ENCODE measurements at places on chromosomes 4 and X.

DNA sequence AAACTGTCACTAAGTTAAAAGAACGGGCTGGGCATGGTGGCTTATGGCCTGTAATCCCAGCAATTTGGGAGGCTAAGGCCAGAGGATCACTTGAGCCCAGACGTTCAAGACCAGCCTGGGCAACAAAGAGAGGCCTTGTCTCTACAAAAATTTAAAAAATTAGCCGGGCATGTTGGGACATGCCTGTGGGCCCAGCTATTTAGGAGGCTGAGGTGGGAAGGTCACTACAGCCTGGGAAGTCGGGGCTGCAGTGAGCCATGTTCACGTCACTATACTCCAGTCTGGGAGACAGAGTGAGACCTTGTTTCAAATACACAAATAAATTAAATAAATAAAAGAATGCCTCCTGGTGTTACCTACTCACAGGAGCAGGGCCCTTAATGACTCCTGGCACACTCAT is 69.5 kb downstream of the APBB2 start:
- DNase-seq = no peak

- no peak for DNase-seq
Observed at GRCh38 chr4:127251423-127251822, 381.3 kb upstream of the INTU start.

DNA sequence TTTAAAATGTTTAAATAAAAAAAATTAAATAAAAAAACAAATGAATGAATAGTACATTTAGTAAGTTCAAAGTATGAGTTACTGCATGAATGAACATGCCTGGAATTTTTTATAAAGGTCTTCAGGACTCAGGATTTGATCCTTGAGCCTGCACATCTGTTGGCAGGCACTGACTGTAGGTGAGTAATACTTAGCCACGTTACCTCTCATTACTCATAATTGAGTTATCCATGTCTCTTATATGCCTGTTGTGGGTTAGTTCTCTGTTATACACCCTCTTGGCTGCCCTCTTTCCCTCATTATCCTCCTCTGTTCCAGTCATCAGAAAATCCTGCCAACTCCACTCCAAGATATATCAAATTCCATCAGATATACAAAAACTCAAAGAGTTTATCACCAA is 276.0 kb downstream of the FBXW7 start:
- DNase-seq = no peak

DNA sequence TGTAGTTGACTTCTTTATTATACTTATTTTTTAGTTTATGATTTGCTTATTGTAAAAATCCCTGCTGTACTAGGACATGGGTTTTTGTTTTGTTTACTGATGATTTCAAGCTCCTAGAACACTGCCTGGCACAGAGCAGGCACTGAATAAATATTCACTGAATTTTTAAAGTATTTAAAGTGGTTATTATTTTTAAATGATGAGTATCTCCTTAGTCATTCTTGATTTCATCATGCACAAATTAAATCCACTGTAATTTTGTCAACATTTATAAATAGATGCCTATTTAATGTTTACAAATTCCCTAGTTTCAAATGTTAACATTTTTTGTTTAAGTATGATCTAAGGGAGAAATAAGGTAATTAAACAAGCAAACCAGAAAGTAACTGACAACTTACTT is 367.9 kb upstream of the SLIT2 start:
- no peak for DNase-seq

GRCh38 chr4:187183346-187183745 is 459.7 kb upstream of the FAT1 start:
- DNase-seq = no peak

- no peak for DNase-seq
Observed at GRCh38 chr4:118810991-118811764, 24.7 kb downstream of the SEC24D start.

DNA sequence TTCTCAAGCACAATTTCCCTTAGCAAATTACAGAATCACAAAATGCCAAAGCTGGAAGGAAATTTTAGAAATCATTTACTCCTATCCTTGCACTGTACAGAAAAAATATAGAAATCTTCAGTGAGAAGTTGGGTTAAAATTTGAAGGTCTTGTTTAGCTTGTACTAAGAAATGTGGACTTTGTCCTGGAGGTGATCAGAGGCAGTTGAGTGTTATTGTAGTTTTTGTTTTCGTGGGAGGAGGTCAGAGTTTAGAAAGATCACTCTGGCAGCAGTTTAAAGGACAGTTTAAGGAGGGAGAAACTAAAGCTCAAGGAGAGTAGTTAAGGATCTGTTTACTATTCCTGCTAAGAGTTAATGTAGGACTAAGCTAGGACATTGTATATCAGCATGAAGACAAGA is 54.4 kb upstream of the CXorf51B start:
- no peak for DNase-seq

- no peak for DNase-seq
Observed at GRCh38 chr4:132332932-132333723, 816.0 kb upstream of the PCDH10 start.

- no peak for DNase-seq
Observed at GRCh38 chr4:163495900-163496299, 1.4 kb downstream of the TMA16 start.

GRCh38 chrX:14243823-14244222 is 214.1 kb upstream of the GEMIN8 start:
- no peak for DNase-seq

GRCh38 chr4:107806196-107806595 is 18.5 kb upstream of the SGMS2 start:
- no peak for DNase-seq

- no peak for DNase-seq
Observed at GRCh38 chr4:24924309-24924781, 11.5 kb upstream of the CCDC149 start.

- no peak for DNase-seq
Observed at GRCh38 chr4:41429280-41429669, 108.7 kb upstream of the LIMCH1 start.

- no peak for DNase-seq
Observed at GRCh38 chr4:53011259-53011905, 149.3 kb downstream of the RASL11B start.

- DNase-seq = peak; percentile 77
Observed at GRCh38 chr4:169612871-169613859, 782 bp upstream of the NEK1 start.

DNA sequence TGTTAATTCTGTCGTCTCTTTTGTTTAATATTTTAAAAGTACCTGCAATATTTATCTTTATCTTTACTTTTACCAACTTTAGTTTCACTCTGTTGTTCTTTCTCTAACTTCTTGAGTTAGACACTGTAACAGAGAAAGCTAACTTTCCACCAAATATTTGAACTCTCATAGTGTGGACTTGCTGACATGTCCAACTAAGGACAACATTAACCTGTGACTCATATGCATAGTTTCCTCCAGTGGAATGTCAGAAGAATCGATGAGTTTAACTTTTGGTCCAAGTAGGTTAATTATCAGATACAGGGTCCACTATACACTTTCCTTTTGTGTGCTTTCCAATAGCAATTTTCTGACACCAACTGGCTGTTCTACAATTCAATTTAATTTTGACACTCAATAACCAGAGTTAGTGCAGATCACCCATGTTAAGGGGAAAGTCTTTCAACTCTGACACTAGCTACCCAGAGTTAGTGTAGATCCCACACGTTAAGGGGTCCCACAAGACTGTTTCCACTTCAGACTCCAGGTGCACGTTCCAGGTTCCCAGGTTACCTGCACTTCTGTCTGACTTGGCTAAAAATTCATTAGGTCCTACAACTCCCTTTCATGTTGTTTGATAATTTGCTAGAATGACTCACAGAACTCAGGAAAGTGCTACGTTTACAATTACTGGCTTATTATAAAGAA is 559.0 kb upstream of the AMOT start:
- DNase-seq = no peak

GRCh38 chrX:7570432-7571029 is 272.4 kb upstream of the VCX start:
- no peak for DNase-seq

- no peak for DNase-seq
Observed at GRCh38 chrX:131564553-131565229, 20.8 kb downstream of the OR13H1 start.

- DNase-seq = no peak
Observed at GRCh38 chr4:13555325-13555724, 11.0 kb upstream of the NKX3-2 start.

DNA sequence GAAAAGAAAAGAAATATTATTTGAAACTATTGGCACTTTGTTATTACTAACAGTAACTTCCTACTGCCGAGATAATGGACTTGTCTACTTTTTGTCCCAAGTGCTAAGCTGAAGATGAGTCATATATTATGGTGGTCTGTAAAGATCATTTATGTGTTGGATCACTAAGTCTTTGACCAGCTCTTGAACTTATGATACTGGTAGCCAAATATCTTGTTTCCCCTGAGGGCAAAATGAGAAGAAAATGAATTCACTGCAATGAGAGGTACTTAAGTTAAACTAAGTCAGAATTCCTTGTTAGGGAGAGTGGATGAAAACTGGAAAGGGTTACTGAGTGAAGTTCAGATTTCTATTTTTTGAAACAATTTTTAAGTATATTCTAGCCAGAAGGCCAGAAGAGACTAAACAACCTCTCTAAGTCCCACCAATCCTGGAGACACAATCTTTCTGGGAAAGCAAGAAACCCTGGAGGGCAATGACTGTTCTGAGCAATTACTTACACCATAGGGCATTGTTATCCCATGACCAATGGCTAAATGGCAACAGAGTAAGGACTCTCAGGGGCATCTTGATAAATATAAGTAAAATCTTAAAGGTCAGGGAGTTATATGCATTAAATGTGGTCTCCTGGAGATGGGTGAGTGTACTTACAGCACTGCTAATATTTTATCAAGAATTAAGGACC is 287.7 kb downstream of the STIM2 start:
- DNase-seq = no peak

DNA sequence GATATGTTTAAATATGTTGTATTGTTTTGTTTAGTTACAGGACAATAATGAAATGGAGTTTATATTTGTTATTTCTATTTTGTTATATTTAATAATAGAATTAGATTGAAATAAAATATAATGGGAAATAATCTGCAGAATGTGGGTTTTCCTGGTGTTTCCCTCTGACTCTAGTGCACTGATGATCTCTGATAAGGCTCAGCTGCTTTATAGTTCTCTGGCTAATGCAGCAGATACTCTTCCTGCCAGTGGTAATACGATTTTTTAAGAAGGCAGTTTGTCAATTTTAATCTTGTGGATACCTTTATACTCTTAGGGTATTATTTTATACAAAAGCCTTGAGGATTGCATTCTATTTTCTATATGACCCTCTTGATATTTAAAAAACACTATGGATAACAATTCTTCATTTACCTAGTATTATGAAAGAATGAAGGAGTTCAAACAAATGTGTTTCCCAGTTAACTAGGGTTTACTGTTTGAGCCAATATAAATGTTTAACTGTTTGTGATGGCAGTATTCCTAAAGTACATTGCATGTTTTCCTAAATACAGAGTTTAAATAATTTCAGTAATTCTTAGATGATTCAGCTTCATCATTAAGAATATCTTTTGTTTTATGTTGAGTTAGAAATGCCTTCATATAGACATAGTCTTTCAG is 26.9 kb downstream of the NUDT6 start:
- DNase-seq = no peak

- no peak for DNase-seq
Observed at GRCh38 chrX:71378732-71379131, 12.6 kb downstream of the TAF1 start.

- no peak for DNase-seq
Observed at GRCh38 chrX:115018040-115018647, 728 bp upstream of the IL13RA2 start.

- DNase-seq = no peak
Observed at GRCh38 chrX:133746593-133746992, 238.8 kb downstream of the GPC3 start.

DNA sequence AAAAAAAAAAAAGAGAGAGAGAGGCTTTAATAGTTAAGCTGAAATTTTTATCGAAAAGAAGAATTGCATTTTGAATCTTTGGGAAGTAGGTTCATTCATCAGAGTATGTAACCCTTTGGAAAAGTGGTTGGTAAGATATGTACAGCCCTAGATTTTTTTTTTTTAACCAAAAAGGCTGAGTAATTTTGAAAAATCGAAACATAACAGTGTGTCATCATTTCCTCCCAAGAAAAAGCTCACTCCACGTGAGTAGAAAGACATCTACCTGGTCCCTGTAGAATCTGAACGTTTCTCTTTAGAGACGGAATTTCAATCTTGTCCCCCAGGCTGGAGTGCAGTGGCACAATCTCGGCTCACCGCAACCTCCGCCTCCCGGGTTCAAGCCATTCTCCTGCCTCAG is 16.2 kb downstream of the SHOX start:
- no peak for DNase-seq

- DNase-seq = no peak
Observed at GRCh38 chr4:66331761-66332160, 661.5 kb upstream of the EPHA5 start.

DNA sequence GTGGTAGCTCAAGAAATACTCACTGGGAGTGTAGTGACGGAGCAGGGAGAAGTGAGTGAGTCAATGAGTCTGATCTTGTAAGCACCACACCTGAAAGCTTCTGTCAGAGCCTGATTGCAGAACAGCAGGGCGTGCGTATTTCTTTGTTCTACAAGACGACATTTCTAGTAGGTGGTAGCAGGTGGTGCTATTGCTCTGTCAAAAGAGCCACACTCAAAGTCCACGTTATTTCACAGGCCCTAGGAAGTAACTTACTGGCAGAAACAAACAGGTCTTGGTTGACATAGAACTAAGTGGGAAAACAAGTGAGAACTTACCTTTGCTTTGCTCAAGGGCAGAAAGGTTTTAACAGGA is 46.4 kb upstream of the SPRY1 start:
- no peak for DNase-seq

DNA sequence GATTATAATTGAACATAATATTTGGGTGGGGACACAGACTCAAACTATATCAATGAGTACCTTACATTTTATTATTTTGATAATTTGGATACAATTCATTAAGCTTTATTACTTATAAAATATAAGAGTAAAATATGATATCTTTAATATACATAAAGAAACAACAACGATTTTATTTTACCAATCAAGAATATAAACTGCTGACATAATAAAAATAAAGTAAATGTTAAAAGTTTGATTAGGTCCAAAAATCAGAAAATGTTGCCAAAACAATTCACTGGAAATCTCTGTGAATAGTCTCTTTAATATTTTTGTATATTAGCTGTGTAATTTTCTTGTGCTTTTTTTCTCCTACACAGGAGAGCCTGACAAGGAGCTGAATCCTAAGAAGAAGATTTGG is 21.4 kb downstream of the GIMD1 start:
- DNase-seq = no peak

DNA sequence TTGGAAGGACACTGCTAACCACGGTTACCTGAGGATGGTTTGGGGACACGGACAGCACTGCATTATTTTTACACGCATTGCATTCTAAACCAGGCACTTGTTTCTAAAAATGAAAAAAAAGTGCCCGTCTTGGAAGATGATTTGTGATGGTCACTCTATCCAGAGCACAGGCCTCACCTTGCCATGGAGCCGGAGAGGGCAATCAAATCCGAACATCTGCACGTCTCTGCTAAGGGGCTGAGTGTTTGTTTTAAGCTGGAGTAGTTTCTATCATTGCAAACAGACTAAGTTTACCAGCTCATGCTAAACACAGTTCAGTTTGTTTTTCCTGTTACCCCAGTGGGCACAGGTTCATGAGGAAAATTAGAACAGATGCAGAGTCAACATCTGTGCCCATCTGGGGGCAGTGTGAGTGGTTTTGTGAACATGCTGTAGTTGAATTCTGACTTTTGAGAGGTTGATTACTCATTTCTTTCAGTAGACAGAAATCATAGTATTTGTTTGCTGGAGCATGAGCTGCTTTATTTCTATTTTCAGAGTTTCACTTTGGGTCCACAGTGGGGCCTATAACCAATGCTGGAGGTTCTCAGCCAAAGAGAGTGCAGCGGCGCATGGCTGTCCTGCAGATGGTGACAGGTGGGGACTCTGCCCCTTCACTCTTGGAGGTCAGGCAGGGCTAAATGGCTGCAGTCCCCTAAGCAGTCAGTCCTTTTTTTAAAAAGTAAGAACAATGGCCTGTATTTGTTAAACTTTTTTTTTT is 65.4 kb upstream of the ENPP6 start:
- DNase-seq = no peak
